Activated naive CD8-positive, alpha-beta T cell treated with anti-CD3 and anti-CD28 coated beads, Interleukin-2, amount 50 U/mL, for 24 hours (primary cell): ENCODE measurements at places on chromosomes 1 and 21.

DNA sequence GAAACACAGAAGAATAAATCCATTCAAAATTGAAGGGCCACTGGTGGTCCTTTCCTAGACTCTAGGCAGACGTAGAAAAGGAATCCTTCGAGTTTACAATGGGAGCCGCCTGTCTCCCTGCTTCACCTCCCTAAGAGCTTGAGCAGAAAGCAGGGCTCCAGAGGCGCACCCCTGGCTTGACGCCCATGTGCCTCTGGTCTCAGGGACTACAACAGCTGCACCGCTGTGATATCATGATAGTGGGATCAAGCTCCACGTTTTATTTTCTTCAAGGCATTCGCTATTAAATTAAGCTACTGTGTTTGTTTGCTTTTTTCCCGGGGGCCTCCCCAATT is 403 bp upstream of the C1orf122 start:
- peak overlapping the region; percentile 91 for H3K4me3 ChIP-seq
- H3K27me3 ChIP-seq = no peaks in the 10 kb centered on the region
- H3K27ac ChIP-seq = peak overlapping the region; percentile 93

- H3K4me3 ChIP-seq = no peak overlapping the region
- DNase-seq = no peak
- peaks cover 14% of the 10 kb centered on the region for H3K36me3 ChIP-seq
- H3K27ac ChIP-seq = no peak overlapping the region
- H3K4me1 ChIP-seq = no peaks in the 10 kb centered on the region
Measured at GRCh38 chr21:14095056-14095455, 115.7 kb downstream of the LIPI start.

- no peak for DNase-seq
- peaks cover 2% of the 10 kb centered on the region for H3K4me1 ChIP-seq
- H3K36me3 ChIP-seq = peaks cover 2% of the 10 kb centered on the region
- peaks cover 3% of the 10 kb centered on the region for H3K27me3 ChIP-seq
- no peak overlapping the region for H3K4me3 ChIP-seq
- no peak overlapping the region for H3K27ac ChIP-seq
Measured at GRCh38 chr21:38220270-38220737, 36.5 kb upstream of the KCNJ15 start.

- H3K27ac ChIP-seq = no peak overlapping the region
- H3K27me3 ChIP-seq = no peaks in the 10 kb centered on the region
- H3K4me3 ChIP-seq = no peak overlapping the region
- no peak for DNase-seq
- H3K36me3 ChIP-seq = peaks cover 30% of the 10 kb centered on the region
- H3K4me1 ChIP-seq = no peaks in the 10 kb centered on the region
Measured at GRCh38 chr1:50473513-50473912, 50.3 kb upstream of the DMRTA2 start.

DNA sequence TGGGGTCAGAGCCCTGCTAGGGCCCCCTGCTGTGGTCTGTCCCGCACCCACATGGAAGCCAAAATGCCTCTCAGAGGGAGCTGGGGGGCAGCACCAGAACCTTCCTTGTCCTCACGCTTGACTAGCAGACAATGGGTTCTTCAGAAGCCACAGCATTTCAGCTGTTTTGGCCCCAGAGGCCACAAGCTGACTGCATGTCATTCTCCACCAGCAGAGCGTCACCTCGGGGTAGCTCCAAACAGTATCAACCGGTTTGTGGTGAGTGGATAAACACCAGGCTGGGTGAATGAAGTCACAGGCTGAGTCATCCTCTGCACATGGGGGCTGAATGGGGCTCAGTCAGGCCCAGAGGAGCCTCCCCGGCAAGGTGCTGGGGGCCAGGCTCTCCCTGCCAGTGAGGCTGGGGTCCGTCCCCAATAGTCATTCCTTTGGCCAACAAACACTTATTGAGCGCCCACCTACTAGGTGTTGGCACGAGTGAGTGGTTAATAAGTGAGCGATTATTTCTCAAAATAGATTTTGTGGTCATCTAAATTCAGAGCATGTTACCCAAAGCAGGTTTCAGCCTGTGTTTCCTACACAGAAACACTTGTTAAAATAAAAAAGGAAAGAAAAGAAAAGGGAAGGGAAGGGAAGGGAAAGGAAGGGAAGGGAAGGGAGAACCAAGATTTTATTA is 9.1 kb downstream of the OLIG1 start:
- peak overlapping the region; percentile 23 for H3K27ac ChIP-seq
- H3K27me3 ChIP-seq = peaks cover 38% of the 10 kb centered on the region
- peaks cover 15% of the 10 kb centered on the region for H3K4me1 ChIP-seq
- DNase-seq = peak; percentile 42

GRCh38 chr1:65429806-65430205 is 9.3 kb downstream of the LEPR start:
- no peak for DNase-seq
- peaks cover 2% of the 10 kb centered on the region for H3K4me1 ChIP-seq
- peaks cover 22% of the 10 kb centered on the region for H3K36me3 ChIP-seq
- H3K27me3 ChIP-seq = no peaks in the 10 kb centered on the region
- H3K27ac ChIP-seq = no peak overlapping the region
- H3K4me3 ChIP-seq = no peak overlapping the region

GRCh38 chr1:54376430-54377039 is 29.7 kb downstream of the SSBP3 start:
- peaks cover 89% of the 10 kb centered on the region for H3K4me1 ChIP-seq
- peak; percentile 37 for DNase-seq
- no peak overlapping the region for H3K4me3 ChIP-seq
- H3K36me3 ChIP-seq = peaks cover 7% of the 10 kb centered on the region
- H3K27ac ChIP-seq = peak overlapping the region; percentile 62

- H3K4me1 ChIP-seq = no peaks in the 10 kb centered on the region
- no peaks in the 10 kb centered on the region for H3K36me3 ChIP-seq
- DNase-seq = no peak
Measured at GRCh38 chr1:237050185-237050584, 8.2 kb downstream of the RYR2 start.

DNA sequence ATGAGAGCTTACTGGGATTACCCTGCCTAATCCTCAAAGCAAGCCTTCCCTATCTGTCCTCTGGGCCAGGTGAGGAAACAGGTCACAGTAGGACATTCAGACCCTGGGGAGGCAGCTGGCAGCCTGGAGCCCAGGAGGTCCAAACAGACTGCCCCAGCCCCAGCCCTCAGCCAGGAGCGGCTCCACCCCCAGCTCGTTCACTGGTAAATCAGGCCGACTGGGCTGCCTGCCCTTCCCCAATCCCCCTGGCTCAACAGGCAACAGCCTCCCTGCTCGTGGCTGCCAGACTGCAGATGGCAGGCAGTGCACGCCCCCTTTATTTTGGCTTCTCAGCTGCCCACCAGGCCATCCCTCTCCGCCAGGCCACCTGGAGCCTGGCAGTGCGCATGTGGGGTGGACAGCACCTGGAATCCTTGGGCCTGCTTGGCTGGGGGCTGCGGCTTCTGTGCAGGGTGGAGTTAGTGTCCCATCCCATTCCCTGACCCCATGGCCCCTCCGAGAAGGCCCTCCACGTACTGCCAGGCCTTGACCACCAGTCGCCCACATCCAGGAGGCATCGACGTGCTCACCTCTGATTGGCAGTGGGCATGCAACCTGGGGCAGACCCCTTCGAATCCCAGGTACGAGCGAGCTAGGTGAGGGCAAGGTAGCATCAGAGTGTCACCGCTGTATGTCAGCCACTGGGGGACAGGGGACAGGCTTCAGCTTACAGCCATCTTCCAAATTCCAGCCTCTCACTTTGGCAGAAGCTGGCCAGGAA is 11.2 kb upstream of the ZNF670 start:
- peaks cover 2% of the 10 kb centered on the region for H3K27me3 ChIP-seq
- H3K36me3 ChIP-seq = peaks cover 2% of the 10 kb centered on the region
- H3K4me3 ChIP-seq = no peak overlapping the region
- no peaks in the 10 kb centered on the region for H3K4me1 ChIP-seq
- DNase-seq = no peak
- no peak overlapping the region for H3K27ac ChIP-seq

- no peak for DNase-seq
- H3K36me3 ChIP-seq = peaks cover 3% of the 10 kb centered on the region
- H3K4me3 ChIP-seq = no peak overlapping the region
- H3K4me1 ChIP-seq = peaks cover 5% of the 10 kb centered on the region
- H3K27ac ChIP-seq = no peak overlapping the region
- no peaks in the 10 kb centered on the region for H3K27me3 ChIP-seq
Measured at GRCh38 chr1:243705585-243705984, 144.5 kb downstream of the AKT3 start.

GRCh38 chr1:209583408-209583807 is at the start of gene CAMK1G:
Gene CAMK1G, plus strand, starts transcription at chr1:209583714. Its CDS starts 11,270 bp downstream, at chr1:209594984.
- peaks cover 12% of the 10 kb centered on the region for H3K27me3 ChIP-seq
- DNase-seq = no peak
- no peaks in the 10 kb centered on the region for H3K36me3 ChIP-seq
- H3K4me1 ChIP-seq = no peaks in the 10 kb centered on the region

DNA sequence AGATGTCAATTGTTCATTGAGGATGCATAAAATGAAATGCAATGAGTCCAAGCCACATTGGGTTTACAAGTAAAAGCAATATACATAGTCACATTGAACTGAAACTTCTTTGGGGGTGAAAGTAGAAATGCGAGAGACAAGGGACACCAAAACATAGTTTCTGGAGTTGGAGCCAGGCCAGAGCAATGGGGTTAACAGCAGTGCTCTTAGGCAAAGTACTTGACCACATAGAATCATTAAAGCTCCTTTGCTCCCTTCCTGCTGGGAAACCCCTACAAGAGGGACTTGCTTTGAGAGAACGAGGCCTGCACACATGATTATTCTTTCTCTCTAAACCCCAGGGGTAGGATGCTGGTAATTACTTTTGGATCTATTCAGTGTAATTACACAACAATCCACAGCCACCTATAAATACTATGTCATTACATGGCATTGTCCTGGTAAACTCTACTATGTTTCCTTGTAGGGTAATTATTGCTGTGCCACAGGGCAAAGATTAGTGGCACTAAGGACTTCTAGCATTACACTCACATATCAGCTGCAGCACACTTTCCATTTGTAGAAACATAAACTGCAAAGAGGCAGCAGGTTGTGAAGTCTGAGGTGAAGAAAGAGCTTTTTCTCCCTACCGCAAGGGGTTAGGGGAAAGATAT is 421.6 kb upstream of the PBX1 start:
- no peaks in the 10 kb centered on the region for H3K36me3 ChIP-seq
- H3K27me3 ChIP-seq = no peaks in the 10 kb centered on the region
- no peak overlapping the region for H3K27ac ChIP-seq
- H3K4me3 ChIP-seq = no peak overlapping the region
- no peak for DNase-seq

DNA sequence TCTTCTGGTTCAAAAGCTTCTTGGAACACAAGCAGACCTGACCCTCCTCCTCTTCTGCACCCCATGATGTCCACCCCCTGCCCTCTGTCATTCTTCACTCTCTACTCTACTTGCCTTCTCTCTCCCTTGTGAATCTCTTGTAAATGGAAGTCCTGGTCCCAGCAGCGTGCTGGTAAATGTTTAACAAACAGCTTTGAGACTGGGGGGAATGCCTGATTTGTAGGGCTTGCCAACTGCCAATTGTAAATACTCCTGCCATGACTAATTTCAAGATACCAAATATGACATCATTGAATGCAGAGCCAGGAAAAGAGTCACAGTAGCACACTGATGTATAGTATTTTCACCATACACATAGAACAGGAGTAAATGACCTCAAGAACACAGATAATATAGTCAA is 40.9 kb upstream of the LRRN2 start:
- H3K4me1 ChIP-seq = no peaks in the 10 kb centered on the region
- DNase-seq = no peak
- no peak overlapping the region for H3K27ac ChIP-seq

- DNase-seq = no peak
- H3K27me3 ChIP-seq = peaks cover 3% of the 10 kb centered on the region
- H3K36me3 ChIP-seq = no peaks in the 10 kb centered on the region
- H3K4me1 ChIP-seq = no peaks in the 10 kb centered on the region
Measured at GRCh38 chr1:29793653-29794348, 557.5 kb downstream of the PTPRU start.

GRCh38 chr21:44929799-44930542 is 9.3 kb upstream of the ITGB2 start:
- no peak for DNase-seq
- H3K4me3 ChIP-seq = no peak overlapping the region
- H3K4me1 ChIP-seq = peaks cover 64% of the 10 kb centered on the region
- H3K27ac ChIP-seq = peak overlapping the region; percentile 82

DNA sequence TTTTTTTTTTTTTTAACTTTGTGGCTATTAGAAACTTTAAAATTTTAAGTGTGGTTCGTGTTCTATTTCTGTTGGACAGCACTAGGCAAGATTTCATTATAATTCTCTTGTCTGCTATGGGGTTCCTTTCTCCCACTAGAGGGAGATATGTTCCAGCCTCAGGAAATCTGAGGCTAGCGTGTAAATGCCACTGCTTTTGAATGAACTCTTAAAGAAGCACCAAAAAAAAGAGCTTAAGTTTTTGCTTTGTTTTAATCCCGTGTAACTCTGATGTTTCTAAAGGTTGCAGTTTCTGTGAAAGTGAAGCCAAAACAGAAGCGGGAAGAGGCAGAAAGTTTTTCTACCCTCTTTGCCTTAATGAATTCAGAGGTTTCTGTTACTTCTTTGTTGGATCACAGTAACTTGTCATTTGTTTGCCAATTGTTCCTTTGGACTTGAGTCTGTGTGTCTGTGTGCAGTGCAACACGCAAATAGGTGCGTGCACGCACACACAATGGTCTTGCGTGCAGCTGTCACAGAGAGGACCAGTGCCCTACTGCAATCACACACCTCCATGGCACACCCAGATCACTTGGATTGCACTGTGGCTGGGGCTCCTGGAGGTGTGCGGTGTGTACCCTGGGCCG is 32.3 kb downstream of the HHAT start:
- no peaks in the 10 kb centered on the region for H3K36me3 ChIP-seq
- no peak overlapping the region for H3K27ac ChIP-seq
- no peaks in the 10 kb centered on the region for H3K27me3 ChIP-seq
- no peaks in the 10 kb centered on the region for H3K4me1 ChIP-seq
- H3K4me3 ChIP-seq = no peak overlapping the region
- DNase-seq = no peak

- H3K36me3 ChIP-seq = peaks cover 9% of the 10 kb centered on the region
- no peaks in the 10 kb centered on the region for H3K27me3 ChIP-seq
- no peak overlapping the region for H3K27ac ChIP-seq
- no peak for DNase-seq
Measured at GRCh38 chr21:34576041-34576511, 38.8 kb downstream of the RCAN1 start.

DNA sequence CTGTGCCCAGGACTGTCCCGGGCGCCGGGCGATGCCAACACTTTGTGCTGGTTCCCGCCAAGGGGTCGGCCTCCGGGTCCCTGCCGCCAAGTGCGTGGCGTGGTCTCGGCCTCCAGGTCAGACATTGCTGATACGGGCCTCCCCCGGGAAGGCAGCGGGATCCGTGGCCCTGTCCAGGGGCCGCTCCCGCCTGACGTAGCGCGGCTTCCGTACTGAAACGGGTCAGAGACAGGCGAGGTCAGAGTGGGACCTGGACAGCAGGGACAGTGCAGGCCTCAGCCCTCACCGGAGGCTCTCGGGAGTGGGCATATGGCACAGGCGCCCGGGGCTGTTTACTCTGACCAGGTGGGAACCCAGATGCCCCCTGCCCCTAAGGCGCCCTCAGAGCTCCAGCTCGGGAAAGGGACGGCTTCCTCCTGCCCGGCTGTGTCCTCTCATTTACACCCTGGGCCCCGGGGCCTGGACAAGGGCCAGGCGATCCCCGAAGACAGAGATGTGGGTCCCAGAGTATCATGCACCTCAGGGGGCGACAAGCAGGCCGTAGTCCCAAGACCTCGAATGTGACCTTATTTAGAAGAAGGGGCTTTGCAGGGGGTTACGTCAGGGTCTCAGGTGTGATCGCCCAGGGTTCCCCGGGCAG is 8.8 kb upstream of the RNF223 start:
- peaks cover 5% of the 10 kb centered on the region for H3K4me1 ChIP-seq
- DNase-seq = no peak
- no peaks in the 10 kb centered on the region for H3K27me3 ChIP-seq
- H3K27ac ChIP-seq = no peak overlapping the region
- peaks cover 2% of the 10 kb centered on the region for H3K36me3 ChIP-seq
- no peak overlapping the region for H3K4me3 ChIP-seq
